Stimulated activated CD8-positive, alpha-beta memory T cell treated with anti-CD3 and anti-CD28 coated beads, Interleukin-4, amount 100 ng/mL, for 24 hours (primary cell): ENCODE measurements at places on chromosomes 6 and 20.

DNA sequence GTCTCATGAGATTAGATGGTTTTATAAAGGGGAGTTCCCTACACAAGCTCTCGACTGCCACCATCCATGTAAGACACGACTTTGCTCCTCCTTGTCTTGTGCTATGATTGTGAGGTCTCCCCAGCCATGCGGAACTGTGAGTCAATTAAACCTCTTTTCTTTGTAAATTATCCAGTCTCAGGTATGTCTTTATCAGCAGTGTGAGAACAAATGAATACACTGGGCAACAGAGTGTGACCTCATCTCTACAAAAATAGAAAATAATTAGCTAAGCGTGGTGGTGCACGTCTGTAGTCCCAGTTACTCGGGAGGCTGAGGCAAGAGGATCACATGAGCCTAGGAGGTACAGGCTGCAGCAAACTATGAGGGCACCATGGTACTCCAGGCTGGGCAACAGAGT lies 51.3 kb downstream of the MDN1 start:
- DNase-seq: no peak

DNA sequence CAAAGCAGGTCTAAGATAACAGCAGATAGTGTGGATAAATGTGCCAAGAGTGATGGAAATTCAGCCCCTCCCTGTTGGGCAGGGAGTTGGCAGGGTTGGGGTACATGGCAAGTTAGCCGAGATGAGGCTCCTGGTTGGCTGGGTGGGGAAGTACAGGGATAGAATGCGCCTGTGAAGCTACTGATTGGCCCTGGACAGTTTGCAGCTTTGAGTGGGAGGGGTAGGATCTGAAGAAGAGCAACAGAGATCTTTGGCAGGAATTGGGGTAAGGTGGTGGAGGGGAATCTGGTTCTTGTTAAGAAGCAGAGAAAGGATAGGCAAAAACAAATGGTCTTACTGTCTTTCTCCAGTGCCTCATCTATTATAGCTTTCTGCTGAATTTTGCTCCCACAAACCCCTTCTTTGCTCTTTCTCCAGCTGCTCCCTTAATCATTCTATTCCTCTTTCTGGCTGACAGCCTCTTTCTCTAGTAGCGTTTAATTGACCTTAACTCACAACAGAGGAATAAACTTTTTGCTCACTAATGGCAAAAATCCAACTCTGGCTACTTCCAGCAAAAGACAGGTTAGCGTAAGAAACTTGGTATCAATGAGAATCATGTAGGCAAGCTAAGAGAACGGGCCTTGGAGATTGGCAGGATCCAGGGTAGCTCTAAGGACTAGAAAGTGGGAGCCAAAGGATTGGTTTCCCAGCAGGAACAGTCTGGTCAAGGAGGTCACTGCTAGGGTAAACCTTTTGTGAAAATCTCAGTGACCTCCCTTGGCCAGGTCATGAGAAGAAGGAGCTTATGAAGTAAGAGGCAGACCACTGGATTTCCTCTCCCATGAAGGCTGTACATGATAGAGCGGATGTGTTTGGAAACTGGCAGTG lies 86.3 kb upstream of the CARMIL1 start:
- DNase-seq: no peak

GRCh38 chr6:117906507-117906957 lies 532 bp upstream of the SLC35F1 start:
- DNase-seq: no peak

DNA sequence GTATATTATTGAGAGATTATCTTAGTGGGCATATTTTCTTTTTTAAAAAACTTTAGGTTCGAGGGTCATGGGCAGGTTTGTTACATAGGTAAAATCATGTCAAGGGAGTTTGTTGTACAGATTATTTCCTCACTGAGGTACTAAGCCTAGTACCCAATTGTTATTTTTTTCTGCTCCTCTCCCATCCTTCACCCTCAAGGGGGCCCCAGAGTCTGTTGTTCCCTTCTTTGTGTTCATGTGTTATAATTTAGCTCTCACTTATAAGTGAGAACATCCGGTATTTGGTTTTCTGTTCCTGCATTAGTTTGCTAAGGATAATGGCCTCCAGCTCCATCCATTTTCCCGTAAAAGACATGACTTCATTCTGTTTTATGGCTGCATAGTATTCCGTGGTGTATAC lies 247.9 kb upstream of the RAB32 start:
- DNase-seq: no peak

- no peak for DNase-seq
Observed at GRCh38 chr6:26457264-26457805, 420 bp upstream of the BTN2A1 start.

- no peak for DNase-seq
Observed at GRCh38 chr6:34414999-34415858, 10.6 kb downstream of the RPS10 start.

GRCh38 chr6:168139121-168139520 lies 60.1 kb upstream of the FRMD1 start:
- DNase-seq: no peak

DNA sequence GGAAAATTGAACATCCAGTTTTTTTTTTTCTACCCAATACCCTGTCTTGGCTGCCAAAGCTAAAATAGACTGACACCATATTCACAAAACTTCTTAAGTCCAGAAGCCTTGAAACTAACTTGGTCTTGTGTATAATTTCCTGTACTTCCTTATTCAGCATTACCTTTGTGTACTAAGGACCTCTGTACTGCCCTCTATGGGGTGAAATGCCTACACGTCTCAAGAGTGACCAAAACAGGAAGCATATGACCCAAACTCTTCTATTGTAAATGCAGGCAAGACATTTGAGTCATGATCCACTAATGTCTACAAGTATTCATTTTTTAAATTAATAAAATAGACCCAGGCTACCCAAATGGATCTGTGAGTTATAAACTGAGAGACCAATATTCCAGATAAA lies 50.4 kb downstream of the HMGCLL1 start:
- no peak for DNase-seq

- DNase-seq: no peak
Observed at GRCh38 chr6:113122060-113122459, 735.1 kb upstream of the MARCKS start.

- DNase-seq: no peak
Observed at GRCh38 chr6:162719528-162719927, 8.0 kb downstream of the PRKN start.

- DNase-seq: peak; percentile 30
Observed at GRCh38 chr20:45890077-45890984, 677 bp downstream of the NEURL2 start.

DNA sequence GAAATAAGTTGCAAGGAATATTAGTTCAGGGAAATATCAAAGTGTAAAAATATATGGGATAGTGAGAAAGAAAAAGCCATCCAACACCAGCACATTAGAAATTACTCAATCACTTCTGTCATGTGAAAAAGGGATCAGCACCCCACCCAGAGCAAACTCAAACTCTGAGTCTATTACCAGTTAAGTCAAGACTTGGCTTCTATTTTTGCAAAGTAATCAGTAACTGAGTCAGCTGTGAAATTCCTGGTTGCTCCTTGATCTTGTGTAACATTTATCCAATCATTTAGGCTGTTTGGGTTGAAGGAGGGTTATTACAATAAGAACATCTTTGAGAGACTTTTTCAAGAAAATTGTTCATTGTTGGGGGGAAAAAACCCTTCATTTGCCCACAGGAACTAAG lies 51.2 kb downstream of the SLC22A23 start:
- no peak for DNase-seq

DNA sequence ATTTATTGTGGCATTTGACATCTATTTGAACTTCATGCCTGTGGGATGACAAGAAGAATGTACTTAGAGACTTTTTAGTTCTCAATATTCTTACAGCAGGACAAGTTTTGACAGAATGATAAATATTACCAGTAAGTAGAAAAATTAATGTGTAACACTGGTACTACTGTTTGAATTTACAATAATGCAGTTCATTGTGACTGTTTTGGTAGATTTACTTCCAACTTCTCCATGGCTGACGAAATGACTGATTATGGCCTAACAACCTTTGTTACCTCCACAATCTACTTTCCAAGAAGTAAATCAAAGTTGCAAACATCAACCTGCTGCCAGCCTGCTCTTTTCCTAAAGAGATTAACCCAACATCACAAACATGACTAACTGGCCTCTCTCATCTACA lies 38.5 kb downstream of the PAK5 start:
- DNase-seq: no peak

GRCh38 chr20:41150664-41151063 lies 13.3 kb downstream of the PLCG1 start:
- no peak for DNase-seq

- no peak for DNase-seq
Observed at GRCh38 chr6:24985323-24985722, 49.6 kb upstream of the RIPOR2 start.
